ENCODE measurements at places on chromosomes 12 and 14.

- no peak for DNase-seq
These were observed 124.2 kb downstream of the HMGA2 start for GRCh38 chr12:65948320-65949008.

- DNase-seq, result no peak
These were observed 2.9 kb upstream of the AGAP2 start for GRCh38 chr12:57741413-57741789.

DNA sequence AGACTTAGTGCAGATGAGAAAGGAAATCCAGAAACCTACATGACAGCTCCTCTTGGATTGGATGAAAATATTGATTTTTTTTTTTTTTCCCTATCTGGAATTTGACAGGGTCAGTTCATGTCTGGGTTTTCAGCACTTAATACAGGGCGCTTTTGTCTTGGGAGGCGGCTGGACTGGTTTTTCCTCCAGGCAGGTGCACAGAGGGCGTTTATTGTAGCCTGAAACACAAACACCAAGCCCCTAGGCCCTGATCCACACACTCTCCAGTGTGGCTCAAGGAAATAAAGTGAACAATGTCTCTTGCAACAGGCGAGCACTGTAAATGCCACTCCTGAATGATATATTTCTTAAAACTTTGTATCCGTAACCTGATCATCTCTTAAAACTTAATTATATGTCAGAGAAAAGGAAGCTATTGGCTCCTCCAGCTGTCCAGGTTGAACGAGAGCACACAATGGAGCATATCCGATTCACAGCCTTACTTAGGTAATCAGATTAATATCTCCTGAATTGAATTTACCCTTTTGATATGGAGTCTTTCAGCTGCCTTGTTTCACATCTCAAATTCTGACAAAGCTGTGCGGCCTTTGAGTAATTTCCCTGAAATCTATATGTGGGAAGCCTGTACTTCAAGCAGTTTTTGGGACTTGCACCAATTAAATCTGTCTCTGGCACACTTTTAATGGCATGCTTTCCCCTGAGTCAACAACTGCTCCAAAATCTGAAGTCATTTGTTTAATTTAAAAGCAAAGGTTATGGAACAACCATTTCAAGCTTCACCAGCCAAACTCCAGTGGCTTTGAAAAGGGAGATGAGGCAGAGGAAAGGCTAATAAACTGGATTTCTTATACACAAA is 485.7 kb downstream of the ZFP36L1 start:
- no peak for DNase-seq

GRCh38 chr14:61381553-61381952 is 60.2 kb downstream of the PRKCH start:
- no peak for DNase-seq

All from BE2C (cell line).